Right ventricle myocardium superior (tissue), 1 donor: ENCODE measurements at places on chromosomes 3 and 15.

DNA sequence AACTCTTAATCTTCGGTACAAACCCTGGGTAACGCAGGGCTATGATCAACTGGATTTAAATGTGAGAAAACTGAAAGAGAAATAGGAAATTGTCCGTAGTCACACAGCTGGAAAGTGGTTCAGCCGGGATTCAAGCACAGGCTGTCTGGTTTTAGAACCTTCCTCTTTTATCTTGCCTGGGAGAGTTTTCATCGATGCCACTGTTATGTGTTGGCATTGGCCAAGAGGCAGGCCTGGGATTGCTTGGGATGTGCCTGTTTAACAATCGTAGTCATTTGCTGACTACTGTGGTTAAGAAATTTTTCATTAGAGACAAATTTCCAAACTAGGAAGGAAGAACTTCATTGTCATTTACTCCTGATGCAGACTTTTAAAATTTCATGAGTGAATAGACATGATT lies 4.3 kb downstream of the MCTP2 start:
- no peak for DNase-seq

DNA sequence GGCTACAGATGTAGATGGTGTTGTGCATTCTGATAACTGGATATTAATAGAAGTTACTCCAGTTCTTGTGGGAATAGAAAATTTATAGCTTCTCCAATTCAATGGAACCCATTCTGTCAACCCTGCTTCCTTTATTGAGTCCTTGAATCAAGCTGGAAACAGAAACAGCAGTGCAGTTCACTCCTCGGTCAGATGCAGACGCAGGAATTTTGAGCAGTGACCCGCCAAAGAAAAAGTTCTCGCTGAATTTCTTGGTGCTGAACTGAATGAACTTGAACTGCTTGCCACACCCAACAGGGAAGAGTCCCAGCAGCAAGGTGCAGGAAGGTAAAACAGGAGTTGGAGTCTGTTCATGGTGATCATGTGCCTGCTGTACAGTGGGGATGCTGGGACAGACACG lies 10.3 kb downstream of the HRH1 start:
- no peak for DNase-seq

- DNase-seq = peak; percentile 81
Observed at GRCh38 chr3:42014921-42015533, 53.1 kb upstream of the ULK4 start.

- no peak for DNase-seq
Observed at GRCh38 chr3:66706890-66707289, 206.1 kb upstream of the LRIG1 start.

GRCh38 chr15:101361418-101361817 lies 66.4 kb upstream of the SNRPA1 start:
- no peak for DNase-seq

GRCh38 chr3:88616413-88616812 lies 466.7 kb downstream of the C3orf38 start:
- no peak for DNase-seq

DNA sequence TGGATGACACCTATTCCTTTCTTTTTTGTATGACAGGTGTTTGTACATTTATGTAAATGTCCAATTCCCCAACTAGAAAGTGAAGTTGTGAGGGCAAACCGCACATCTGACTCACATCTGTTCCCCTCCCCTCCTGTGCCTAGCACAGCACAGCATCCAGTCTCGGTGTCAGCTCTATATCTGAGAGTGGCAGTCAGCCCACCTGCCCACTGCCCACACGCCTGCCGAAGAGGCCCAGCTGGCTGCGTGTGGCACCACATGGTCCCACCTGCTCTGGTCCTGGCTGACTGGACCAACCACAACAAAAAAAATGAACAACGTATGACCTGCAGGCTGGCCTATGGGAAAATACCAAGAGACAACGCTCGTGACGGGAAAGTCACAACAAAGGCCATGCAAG lies 62.8 kb downstream of the XXYLT1 start:
- no peak for DNase-seq

- no peak for DNase-seq
Observed at GRCh38 chr15:91444656-91445055, 344.6 kb downstream of the SV2B start.

DNA sequence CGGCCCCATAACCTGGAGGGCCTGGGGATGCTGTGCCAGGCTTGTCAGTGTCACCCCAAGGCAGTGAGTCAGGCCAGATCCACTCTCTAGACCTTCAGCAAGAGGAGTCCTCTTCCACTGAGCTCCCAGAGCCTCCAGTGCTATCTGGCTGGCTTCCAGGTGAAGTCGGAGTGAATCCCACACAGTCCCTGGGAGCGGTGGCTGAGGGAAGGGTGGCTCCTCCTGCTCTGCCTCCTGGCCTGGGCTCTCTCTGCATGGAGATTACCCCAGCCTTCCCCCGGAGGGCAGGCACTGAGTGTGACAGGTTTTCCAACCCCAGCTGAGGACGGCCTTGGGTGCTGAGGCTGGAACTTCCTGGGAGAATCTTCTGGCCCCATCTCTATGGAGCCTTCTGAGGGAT lies 82.7 kb downstream of the EPHB1 start:
- no peak for DNase-seq
